ENCODE measurements at places on chromosomes 6 and 20.

DNA sequence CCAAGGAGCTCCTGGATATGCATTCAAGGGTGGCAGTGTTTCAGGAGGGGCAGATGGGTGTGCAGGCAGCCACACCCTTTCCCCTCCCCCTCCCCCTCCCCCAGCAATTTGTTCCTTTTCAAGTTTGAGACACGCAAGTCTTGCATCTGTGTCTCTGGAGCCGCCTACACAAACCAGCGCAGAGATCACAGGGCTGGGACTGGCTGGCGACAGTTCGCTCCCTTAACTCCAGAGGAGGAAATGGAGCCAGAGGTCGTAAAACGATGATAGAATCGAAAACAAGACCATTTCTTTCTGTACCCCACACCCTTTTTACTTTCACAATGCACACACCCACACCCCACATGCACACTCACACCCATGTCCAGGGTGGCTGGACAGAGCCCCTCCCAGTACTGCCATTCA is 163.1 kb downstream of the LY86 start:
- no peak for DNase-seq

DNA sequence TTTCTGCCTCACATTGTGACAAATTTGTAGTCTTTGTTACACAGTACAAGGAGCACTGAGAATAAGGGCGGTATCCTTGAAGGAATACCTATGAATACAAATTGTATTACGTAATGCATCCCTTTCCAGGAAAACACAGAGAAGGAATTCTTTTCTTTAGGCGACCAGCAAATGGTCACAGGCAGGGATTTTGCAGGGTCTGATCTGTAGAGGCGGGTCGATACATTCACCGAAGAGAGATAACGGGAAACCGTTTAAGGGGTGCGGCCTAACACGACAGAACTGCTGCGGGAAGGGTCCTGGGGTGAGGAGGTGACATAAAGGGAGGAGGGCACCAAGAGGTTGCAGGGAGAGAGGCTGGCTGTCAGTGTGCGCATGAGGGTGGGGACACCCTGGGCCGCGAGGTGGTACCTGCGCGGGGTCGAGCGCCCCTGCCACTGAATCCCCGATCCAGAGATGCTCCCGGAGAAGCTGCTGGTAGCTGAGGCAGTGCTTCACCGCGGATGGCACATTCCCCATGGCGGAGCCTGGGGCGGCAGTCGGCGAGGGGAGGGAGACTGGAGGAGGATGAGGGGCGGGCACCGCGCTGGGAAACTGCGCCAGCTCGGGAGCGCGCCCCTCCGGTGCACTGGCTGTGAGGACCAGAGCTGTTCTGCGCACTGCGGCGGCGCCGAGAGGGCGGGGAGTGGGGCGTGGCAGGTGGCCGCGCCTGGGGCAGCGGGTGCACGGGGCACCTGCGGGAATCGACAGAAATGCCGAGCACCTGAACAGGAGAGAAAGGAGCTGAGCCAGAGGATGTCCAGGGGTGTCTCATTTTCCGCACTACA is at the start of gene HMGCLL1:
Gene HMGCLL1 (minus strand): TSS at position 656 of the 827 bp plus-strand sequence. CDS start 137 bp downstream, at position 519.
- peak; percentile 12 for DNase-seq

GRCh38 chr20:51876313-51876940 is 74.1 kb upstream of the SALL4 start:
- no peak for DNase-seq

GRCh38 chr20:47326658-47327268 is 29.7 kb downstream of the ZMYND8 start:
- DNase-seq = no peak

- no peak for DNase-seq
These were observed 872.1 kb upstream of the GJE1 start for GRCh38 chr6:141260627-141261015.

DNA sequence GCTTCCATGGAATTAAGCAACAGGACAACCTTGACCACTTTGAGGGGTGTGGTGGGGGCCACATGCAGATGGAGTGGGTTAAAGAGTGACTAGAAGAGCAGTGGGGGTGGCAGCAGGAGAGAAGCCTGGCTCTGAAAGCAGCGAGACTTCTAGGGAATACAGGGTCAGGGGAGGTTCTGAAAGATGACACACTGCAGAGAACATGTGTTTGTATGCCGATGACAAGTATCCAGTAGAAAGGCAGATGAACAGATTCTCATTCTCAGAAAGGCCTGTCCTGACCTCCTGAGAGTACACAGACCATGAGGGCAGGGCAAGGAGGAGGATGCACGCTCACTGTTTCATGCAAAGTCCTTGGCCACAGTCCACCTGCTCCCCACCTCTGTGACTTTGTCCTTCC is 2.9 kb downstream of the LPA start:
- DNase-seq = no peak
